ENCODE measurements at places on chromosomes 2 and 18.
A peak's percentile ranks its signal among the peaks of the same experiment; 100 is the strongest.

DNA sequence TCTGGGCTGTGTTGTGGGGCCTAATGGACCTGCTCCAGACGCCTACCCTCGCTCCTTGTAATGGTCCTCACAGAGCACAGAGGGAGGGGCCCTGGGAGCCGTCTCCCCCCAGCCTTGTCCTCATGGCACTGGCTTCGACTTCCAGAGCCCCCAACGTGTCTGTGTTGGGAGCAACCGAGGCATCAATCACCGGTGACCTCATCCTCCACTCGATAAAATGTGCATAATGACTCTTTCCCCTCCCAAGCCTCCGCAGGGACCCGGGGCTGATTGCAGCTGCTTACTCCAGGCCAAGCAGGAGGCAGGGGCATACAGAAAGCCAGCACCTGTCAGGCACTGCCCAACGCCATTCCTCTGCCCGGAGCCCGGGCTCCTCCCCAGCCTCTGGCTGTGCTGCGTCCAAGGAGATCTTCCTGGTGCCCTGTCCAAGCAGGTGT is 271.7 kb downstream of the NDUFA10 start:
- no peaks in the 10 kb centered on the region for H3K27me3 ChIP-seq
- peaks cover 17% of the 10 kb centered on the region for H3K4me1 ChIP-seq
- H3K27ac ChIP-seq, result no peak overlapping the region
- no peak overlapping the region for H3K4me3 ChIP-seq
- H3K36me3 ChIP-seq, result no peaks in the 10 kb centered on the region

DNA sequence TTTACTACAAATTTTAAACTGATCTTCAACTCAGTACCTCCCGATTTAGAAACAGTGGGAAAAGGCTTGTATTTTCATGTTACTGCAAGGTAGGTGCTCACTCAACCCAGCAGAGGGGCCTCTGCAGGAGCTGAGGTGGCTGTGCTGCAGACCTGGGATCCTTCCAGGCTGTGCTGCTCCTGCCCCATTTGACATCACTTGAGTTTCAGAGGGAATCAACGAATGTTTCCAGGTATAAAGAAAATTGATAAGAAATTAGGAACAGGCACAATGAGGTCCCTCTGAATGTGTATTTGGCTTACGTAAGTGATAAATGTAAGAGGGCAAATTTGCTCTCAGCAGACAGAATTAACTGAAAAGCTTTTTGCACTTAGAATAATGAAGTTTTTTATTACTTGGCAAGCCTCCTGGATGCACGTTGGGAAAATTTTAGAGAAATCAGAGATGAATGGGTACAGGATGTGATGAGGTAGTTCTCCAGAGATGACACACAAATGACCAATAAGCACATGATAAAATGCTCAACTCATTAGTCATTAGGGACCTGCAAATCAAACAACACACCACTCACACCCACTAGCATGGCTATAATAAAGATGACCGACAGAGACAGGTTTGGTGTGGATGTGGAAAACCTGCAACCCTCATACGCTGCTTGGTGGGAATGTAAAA is 114.0 kb downstream of the NOL10 start:
- H3K27ac ChIP-seq, result no peak overlapping the region
- no peaks in the 10 kb centered on the region for H3K27me3 ChIP-seq
- no peak overlapping the region for H3K4me3 ChIP-seq
- H3K36me3 ChIP-seq, result no peaks in the 10 kb centered on the region

DNA sequence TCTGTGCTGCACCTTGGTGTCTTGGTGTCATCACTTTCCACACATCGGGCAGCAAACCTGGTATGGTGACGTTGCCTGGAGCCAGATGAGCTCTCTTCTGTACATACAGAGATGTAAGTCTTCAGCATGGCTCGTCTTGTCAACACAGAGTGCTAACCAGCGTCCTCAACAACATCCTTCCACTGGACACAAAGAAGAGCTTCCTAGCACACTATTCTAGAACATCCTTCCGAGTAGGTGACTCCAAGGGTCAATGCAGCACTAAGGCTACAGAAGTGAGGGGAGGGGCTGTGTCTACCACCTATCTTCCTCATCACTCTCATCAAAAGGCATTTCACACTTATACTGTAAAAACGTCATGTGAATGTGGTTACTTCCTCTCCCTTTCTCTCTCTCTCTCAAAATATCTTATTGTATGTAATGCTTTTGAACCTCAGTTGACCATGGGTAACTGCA is 108.1 kb upstream of the SLC1A4 start:
- no peak overlapping the region for H3K4me3 ChIP-seq
- no peaks in the 10 kb centered on the region for H3K27me3 ChIP-seq
- H3K27ac ChIP-seq, result no peak overlapping the region

- H3K27ac ChIP-seq, result peak overlapping the region; percentile 21
- H3K36me3 ChIP-seq, result no peaks in the 10 kb centered on the region
- H3K4me1 ChIP-seq, result peaks cover 10% of the 10 kb centered on the region
- no peak overlapping the region for H3K4me3 ChIP-seq
Measured at GRCh38 chr18:48580782-48581181, 42.0 kb downstream of the CTIF start.

DNA sequence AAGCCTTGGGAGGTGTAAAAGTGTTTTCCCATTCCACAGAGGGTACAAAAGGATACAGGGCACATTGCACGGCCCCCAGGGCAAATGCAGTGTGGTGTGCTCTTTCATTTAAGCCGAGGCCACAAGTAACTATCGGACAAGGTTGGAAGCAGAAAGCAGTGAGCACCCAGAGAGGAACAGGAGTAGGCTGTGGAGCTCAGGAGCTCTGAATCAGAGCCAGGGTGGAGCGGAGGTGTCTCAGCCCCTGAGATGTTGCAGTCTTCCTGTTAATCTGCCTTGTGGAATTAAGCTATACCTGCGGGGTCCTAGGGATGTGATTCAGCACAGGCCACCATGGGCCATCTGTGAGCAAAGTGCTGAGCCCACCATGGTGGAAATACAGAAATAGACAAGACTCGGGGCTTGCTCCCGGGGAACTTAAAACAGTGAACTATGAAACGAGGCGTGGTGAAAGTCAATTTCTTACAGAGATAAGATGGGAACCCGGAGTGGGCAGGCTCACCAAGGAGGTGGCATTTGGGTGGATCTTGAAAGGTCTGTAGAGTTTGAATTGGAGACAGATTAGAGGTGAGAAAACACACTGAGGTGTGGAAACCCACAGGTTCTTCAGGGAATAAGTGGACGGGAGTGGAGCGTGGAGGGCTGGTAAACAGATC is 44.0 kb downstream of the ASAP2 start:
- no peak for DNase-seq
- no peak overlapping the region for H3K4me3 ChIP-seq
- peaks cover 43% of the 10 kb centered on the region for H3K4me1 ChIP-seq
- H3K27ac ChIP-seq, result peak overlapping the region; percentile 78
- H3K27me3 ChIP-seq, result no peaks in the 10 kb centered on the region

GRCh38 chr2:82498777-82499443 is 1960.2 kb downstream of the SUCLG1 start:
- no peaks in the 10 kb centered on the region for H3K36me3 ChIP-seq
- H3K4me1 ChIP-seq, result no peaks in the 10 kb centered on the region
- no peak for DNase-seq
- H3K27me3 ChIP-seq, result no peaks in the 10 kb centered on the region
- H3K27ac ChIP-seq, result no peak overlapping the region

DNA sequence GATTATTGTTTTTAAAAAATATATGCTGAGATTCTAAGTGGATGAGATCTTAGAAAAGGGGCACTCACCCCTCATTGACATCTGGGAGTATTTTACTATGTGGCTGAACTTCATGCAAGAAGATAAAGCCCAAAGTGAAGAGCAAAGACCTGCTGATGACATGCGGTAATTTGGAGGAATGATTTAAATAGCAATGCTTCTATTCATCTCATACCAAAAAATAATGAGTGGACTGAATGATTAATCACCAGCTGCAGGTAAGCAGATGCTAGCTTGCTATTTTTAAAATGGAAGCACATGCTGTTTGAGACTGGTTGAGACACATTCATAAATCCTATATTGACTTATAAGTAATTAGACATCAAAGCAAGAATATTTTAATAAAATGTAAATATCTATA is 12.7 kb upstream of the CDK15 start:
- DNase-seq, result no peak
- H3K27me3 ChIP-seq, result no peaks in the 10 kb centered on the region
- no peaks in the 10 kb centered on the region for H3K4me1 ChIP-seq
- H3K27ac ChIP-seq, result no peak overlapping the region
- H3K4me3 ChIP-seq, result no peak overlapping the region
- H3K36me3 ChIP-seq, result no peaks in the 10 kb centered on the region

DNA sequence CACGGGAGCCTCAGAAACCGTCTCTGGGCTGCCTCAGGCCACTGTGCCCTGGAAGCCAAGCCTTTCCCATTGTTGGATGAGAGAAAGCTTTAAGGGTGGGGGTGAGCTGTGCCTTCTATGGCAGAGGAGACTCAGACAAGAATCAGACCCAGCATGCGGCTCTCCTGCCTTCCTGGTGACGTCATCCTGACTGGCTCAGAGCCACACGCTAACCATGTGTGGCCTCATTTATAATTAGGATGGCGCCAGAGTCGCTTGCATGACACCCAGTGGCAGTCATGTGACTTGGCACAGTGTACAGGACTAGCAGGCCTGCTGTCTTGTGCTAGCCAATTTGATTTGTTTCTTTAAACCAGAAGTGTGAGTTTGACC is 99.1 kb downstream of the SH3BP4 start:
- no peaks in the 10 kb centered on the region for H3K27me3 ChIP-seq
- H3K4me1 ChIP-seq, result peaks cover 14% of the 10 kb centered on the region
- peak; percentile 78 for DNase-seq
- no peaks in the 10 kb centered on the region for H3K36me3 ChIP-seq
- no peak overlapping the region for H3K27ac ChIP-seq

DNA sequence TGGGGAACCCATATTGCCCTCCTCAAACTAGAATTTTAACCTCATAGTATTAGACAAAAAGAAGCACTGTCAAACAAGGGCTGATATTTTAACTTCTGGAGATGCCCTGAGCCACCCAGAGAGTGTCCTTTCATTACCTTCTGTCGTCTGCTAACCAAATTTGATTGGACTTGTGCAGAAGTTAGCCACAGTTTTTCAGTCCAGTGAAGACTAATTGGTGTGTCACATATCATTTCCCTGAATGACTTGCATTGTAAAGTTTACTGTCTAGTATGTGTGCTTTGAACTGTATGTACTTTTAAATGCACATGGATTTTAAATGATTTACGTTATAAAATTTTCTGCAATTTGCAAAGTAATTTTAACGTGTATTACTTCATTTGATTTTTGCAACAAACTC is 646.5 kb downstream of the SATB2 start:
- H3K36me3 ChIP-seq, result no peaks in the 10 kb centered on the region
- no peak for DNase-seq
- H3K4me1 ChIP-seq, result no peaks in the 10 kb centered on the region
- no peaks in the 10 kb centered on the region for H3K27me3 ChIP-seq
- H3K27ac ChIP-seq, result no peak overlapping the region

DNA sequence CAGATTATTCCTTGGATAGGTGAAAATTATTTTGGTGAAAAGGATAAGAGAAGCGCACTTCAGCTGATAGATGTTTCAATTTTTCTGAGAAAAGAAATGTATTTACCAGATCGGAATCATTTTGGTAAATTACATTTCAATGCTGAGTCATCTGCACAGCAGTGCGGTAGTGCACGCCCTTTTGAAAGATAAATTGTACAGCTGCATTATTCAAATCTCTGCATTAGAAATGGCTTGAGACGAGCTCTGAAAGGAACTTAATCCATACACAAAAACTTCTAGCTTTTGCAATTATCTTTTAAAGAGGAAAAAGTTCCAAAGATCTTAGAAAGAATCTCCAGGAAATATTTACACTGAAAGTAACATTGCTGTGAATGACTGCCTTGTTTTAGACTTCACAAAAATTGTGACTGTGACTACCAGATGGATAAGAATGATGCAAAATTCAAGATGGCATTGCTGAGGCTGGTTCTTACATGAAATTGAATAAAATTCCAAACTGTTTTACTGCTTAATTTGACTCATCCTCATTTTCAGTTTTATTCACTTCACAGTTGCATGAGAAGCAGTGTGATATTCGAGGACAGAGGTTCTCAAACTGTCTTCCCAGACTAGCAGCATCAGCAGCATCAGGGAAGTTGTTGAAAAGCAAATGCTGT is 161.7 kb downstream of the RND3 start:
- no peaks in the 10 kb centered on the region for H3K27me3 ChIP-seq
- H3K27ac ChIP-seq, result no peak overlapping the region
- no peaks in the 10 kb centered on the region for H3K36me3 ChIP-seq
- peaks cover 10% of the 10 kb centered on the region for H3K4me1 ChIP-seq

DNA sequence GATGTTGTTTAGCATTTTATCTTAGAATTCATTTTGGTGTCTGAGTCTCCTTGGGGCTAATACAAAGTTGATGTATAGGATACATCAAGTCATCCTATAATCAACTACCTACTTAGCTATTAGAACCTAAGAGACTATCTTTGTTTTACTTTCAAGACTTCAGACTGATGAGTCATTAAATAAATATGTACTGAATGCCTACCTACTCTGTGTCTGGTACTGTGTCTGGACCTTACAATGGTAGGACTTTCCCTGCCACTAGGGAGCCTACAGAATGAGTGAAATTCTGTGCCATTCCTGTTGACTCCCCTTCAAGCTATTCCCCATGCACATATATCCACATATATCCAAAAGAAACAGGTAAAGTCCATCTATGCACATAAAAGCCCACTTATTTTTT is 114.5 kb downstream of the ERBB4 start:
- H3K27me3 ChIP-seq, result no peaks in the 10 kb centered on the region
- no peak overlapping the region for H3K27ac ChIP-seq
- DNase-seq, result no peak
- H3K4me3 ChIP-seq, result no peak overlapping the region

DNA sequence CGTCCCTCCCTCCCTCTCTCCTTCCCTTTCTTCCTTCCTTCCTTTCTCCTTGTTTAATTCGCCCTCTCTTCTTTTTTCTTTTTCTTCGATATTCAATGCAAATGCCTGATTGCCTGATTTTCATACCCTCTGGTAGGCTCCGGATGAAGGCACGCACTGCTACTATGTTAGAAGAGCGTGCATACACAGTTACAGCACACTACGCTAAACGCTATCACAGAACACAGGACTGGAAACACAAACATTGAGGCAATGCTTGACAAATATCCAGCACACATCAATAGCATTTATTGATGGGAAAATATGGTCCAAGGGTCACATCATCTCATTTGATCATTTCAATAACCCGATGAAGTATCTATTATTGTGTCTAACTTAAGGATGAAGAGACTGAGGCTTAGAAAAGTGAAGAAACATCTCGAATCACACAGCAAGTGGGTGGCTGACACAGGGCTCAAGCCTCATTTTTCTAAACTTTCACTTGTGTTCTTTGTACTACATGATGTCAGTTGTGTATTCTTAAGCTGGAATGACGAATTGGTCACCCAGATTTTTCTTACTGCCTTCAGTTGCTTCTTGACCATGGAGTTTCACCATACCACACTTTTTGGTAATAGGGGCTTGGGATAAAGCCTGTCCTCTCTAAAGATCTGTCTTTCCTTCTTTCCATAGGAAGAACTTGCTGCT is 101.8 kb downstream of the TRIB2 start:
- H3K27me3 ChIP-seq, result no peaks in the 10 kb centered on the region
- no peaks in the 10 kb centered on the region for H3K36me3 ChIP-seq
- H3K4me3 ChIP-seq, result no peak overlapping the region
- H3K27ac ChIP-seq, result peak overlapping the region; percentile 68
- DNase-seq, result no peak

DNA sequence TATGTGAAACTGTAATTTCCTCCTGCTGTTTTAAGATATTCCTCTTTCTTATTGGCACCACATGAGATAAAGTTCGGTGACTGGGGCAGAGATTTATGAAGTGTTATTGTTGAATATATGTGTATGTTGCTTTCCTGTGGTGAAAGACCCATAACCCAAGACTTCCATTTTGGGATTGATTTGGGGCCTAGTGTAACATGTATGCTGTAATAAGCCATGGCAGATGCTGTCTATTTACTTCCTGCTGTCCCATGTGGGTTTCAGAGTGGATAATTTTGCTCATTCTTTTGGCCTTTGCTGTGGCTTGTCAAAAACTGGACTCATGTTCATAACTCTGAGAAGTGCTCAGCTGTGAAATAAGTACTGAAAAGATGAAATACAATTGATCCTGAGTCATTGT is 10.8 kb upstream of the MYO1B start:
- H3K27ac ChIP-seq, result no peak overlapping the region
- no peaks in the 10 kb centered on the region for H3K27me3 ChIP-seq
- no peaks in the 10 kb centered on the region for H3K36me3 ChIP-seq
- DNase-seq, result no peak
